ENCODE measurements at places on chromosomes 4 and X.

- no peak for DNase-seq
Observed at GRCh38 chr4:162475246-162475645, 311.4 kb upstream of the FSTL5 start.

GRCh38 chrX:27354021-27354420, 109.1 kb downstream of the PPP4R3C start:
- no peak for DNase-seq

DNA sequence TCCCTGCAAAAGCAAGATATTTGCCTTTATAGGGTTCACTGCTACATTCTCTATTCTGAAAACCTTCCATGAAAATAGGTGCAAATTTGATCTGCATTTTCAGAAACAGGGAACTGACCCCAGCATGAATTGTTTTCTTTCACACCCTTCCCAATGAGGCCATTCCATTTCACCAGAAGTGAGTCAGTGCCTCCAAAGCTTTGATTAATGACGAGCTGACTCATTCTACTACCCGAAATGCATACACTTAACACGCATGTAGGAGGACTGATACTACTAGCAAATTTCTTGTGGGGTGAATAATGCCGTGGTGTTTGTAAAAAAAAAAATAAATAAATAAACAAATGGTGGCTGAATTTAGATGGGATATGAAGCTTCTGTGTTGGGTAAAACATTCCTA, 146.9 kb upstream of the FGF13 start:
- no peak for DNase-seq

DNA sequence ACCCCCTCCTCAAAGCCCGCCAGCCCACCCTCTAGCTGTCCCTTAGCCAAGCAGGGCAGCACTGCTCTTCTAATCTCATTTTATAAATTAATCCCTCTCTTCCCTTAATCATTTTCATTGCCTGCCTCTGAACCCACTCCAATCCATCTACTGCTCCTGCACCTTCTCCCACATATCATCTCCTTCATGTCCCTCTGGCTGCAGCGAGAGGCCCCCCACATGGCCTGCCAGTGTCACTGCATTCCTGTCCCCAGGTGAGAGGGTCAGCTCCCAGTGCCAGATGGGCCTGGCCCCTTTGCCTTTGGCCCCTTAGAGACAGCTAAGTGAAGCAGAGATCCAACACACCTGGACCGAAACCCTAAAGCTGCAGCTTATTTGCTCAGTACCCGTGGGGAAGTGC, 79.4 kb downstream of the PJA1 start:
- no peak for DNase-seq

GRCh38 chr4:72073816-72074215, 42.0 kb downstream of the NPFFR2 start:
- DNase-seq: no peak

DNA sequence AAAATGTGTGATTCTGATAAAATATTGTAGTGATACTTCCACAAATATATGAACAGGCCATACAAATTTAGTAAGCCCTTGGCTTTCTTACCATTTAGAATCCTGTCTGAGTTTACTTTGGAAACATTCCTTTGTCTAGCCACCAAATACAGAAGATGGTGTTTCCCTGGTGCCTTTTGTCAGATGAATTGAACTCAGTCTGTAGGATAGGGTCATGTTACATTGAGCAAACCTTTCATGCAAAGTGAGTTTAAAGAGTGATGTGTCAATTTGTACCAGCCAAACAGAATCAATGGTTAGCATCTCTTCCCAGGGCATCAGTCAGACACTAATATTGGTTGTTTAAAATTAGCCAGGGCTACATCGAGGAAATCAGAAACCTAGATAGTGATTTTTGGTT, 1443.4 kb downstream of the ARAP2 start:
- no peak for DNase-seq

- DNase-seq: no peak
Observed at GRCh38 chrX:140360284-140360683, 144.6 kb downstream of the SOX3 start.

- no peak for DNase-seq
Observed at GRCh38 chr4:24433515-24434214, 150.7 kb downstream of the DHX15 start.

GRCh38 chr4:115294717-115295116, 181.3 kb upstream of the NDST4 start:
- no peak for DNase-seq

DNA sequence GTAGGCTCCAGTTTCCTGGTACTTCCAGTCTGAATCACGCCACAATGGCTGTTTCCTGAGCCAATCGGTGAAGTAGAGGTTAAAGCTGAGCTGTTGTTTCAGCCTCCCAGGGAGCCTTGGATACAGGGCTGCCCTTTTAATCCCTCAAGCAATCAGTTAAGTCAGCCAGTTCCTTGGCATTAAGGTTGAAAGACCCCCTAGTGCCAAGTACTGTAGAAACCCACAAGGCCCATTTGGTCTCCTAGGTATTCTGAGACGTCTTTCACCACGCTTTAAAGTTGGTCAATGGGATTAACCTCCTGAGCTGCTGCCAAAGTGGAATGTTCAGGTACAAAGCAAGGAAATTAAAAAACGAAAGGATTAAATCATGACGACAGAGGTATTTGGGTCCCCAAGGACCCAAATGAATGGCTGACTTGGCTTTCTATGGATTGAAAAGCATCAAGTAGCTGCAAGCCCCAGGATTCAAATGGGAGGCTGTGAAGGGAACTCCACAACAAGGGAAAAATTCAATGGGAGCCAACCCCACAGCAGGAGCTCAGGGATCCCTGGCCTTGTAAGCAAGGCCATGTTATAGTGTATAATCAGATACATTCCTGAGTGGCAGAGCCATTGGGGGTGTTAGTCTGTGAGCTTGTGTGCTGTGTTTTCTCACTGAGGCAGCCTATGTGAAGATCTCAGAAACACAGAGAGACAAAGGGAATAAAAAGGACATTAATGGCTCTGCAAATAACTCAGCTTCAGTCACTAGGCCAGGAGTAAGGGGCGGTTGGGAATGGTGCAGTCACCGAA, 86.0 kb downstream of the ATG4A start:
- DNase-seq: no peak

DNA sequence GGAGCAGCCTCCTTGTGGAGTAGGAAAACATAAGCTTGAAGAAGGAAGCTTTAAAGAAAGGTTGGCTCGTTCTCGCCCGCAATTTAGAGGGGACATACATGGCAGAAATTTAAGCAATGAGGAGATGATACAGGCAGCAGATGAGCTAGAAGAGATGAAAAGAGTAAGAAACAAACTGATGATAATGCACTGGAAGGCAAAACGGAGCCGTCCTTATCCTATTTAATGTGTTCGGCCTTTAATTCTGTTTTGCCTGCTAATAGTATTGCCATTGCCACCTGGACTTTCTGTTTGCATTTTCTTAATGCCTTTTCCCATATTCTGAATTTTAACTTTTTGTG, 1.4 kb downstream of the TCEAL1 start:
- no peak for DNase-seq

- DNase-seq: no peak
Observed at GRCh38 chrX:41472231-41472815, 25.2 kb downstream of the NYX start.

DNA sequence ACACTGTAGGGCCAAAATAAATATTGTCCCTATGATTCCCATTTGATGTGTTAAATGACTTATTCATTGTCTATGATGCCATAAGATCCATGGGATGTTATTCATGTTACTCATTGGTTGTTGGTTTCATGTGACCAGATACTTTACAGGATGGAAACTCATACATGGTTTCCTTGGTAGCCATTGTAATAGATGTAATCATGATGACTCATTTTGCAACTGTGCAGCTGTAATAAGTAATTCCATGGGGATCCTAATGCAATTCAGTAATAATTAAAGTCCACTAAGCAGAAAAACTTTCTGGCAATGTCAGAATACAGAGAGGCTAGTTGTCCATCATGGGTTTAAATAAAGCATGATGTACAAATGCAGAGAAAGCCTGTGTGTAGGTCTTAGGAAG, 389.7 kb upstream of the NR3C2 start:
- DNase-seq: no peak

DNA sequence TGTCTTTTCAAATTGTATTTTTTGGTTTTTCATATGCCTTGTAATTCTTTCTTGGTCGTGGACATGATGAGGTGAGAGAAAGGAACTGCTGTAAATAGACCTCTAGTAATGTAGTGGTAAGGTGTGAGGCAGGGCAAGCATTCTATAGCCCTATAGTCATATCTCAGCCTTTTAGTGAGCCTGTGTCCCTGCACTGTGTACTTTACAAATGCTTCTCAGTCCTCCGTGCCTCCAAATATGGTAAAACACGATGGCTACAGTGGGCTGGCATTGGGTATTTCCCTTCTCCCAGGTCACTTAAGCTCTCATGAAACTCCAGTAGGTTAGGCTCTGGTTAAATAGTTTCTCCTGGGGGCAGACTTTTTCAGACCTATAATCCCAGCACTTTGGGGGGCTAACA, 57.9 kb upstream of the PLS3 start:
- DNase-seq: no peak

- no peak for DNase-seq
Observed at GRCh38 chrX:262381-262909, 18.7 kb upstream of the PLCXD1 start.

GRCh38 chr4:44231006-44231405, 217.6 kb downstream of the KCTD8 start:
- no peak for DNase-seq

DNA sequence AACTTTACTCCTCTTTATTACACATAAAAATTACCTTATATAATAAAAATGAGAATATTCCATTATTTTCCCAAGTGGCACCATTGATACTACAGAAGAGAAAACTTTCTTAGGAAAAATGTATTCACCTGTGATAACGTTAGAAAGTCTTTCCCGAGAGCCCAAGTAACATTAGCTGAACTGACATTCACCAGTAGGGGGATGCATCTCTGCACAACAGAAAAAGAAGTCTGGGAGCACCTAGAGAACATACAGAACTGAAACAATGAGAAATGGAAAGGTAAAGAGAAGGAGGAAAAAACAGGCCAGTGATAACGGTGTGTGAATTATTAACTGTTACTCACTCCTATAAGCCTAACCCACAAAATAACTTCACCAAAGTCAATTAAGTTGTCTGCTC, 423.3 kb downstream of the CENPC start:
- no peak for DNase-seq

DNA sequence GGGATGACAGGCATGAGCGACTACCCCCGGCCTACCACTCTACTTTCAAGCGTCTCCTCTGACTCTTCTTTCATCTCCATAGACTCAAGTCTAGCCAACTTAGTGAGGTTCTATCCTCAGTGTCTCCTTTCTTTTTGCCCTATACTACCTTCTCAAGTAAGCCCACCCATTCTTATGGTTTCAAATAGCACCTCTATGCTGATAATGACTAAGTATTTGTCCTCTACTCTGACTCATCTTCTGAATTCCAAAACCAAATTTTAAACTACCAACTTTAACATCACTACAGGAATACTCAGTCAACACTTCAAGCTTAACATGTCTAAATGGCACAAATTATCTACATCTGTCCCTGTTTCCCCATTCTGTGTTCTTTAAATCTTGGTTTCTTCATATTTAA, 47.8 kb downstream of the ELF2 start:
- DNase-seq: no peak

- peak; percentile 9 for DNase-seq
Observed at GRCh38 chrX:19593690-19594089, 78.4 kb upstream of the MAP3K15 start.

- DNase-seq: no peak
Observed at GRCh38 chr4:94219402-94219801, 11.7 kb downstream of the SMARCAD1 start.

DNA sequence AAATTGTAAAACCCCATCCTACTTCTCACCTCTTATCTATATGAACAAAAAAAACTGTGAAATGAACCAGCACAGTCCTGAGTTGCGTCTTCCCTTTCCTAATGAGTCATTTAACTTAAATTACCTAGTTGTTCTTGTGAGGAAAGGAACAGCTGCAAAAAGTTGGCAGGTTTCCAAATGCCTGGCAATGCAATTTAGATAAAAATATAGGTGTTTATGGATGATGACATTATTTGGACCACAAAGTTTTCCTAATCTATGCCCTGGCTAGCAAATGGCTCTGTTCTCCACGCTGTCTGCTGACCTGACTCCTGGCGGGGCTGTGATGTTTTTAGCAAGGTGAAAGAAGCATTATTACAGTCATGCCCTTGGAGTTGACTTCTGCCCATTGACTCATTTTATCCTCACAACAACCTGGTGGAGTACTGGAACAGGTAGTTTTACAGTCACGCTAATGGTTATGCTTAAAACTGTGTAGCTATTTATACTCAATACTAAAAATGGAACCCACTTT, 29.8 kb upstream of the RELL1 start:
- DNase-seq: no peak

- no peak for DNase-seq
Observed at GRCh38 chr4:87633243-87633642, 16.8 kb upstream of the DMP1 start.

- DNase-seq: no peak
Observed at GRCh38 chr4:13478131-13478530, 6.0 kb downstream of the RAB28 start.

GRCh38 chr4:654503-654845, 19.6 kb downstream of the ATP5ME start:
- DNase-seq: no peak

DNA sequence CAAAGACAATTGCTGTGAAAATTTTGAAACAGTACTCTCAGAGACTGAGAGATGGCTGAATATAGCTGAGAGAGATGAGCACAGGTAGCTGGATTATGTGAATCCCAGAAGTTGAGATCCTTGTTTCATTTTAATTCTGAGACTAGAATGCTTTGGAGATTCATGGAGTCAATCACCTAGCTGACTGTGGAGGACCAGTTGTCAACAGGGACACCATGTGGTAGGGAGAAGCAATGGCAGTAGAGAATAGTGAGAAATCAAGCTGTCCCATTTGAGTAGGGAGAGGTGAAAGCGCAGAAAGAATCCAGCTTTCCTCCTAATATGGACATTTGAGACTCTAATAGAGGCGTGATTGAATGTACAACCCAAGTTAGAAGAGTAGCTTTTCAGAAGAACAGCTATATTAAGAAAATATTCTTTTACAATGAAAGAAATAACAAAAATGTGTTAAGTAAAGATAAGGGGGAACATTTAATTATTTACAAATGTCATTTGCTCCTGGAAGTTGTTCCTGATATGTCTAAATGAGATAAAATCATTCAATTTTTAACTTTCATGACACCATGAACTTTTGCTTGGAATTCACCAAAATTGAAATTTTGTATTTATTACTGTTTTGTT, 30.3 kb upstream of the GLRB start:
- DNase-seq: no peak

GRCh38 chrX:47690175-47690574, 31.2 kb upstream of the UXT start:
- no peak for DNase-seq

DNA sequence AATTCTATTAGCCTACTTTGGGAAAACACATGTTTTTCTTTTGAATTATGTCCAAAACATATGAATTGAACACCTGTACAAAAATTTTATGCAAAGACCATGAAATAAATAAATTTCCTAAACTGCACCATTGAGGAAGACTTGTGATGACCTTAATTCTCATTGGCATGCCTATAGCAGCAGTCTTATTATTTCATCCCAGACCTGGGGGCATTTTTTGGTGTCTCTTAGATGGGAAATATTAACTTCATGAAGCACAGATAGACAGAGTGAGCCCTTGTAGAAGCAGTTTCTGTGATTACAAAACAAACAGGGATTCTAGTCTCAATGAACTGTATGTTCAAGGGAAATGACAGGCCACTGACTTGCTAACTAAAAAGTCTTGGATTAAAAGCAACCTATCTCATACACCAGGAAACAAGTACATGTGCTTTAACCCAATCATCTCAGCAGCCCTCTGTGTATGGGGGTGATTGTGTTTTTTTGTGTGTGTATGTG, 32.0 kb upstream of the HPGD start:
- no peak for DNase-seq
